ENCODE measurements at places on chromosomes 5 and 9.

GRCh38 chr5:82354543-82354942 is 76.4 kb upstream of the RPS23 start:
- no peak for DNase-seq

DNA sequence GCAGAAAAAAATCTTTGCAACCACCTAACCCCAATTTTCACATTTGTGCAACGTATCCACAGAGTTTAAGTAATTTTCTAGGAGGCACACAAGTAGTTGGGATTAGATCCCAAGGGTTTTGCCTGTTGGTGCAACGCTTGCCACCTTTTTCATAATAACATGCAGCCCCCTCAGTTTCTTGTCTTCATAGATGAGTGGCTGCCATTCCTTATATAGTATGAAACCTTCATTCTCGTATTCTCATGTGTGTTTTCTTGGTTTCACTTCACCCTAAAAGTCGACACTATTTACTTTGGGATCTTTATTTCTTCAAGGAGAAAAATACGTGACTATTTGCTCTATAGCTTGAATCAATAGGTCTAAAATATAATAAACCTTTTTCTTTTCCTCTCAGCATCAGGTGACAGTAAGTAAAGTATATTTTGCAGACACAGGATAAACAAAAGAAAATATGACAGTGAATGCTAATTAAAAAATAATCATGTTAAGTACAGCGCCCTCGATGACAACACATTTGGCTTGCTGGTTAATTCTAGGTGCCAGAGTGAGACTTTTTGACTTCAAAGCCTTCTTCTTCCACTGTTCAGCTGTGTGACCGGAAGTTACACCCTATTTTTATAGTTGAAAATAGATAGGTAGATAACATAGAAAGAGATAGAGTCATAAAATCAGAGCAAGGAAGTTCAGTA is 342.8 kb upstream of the CCNG1 start:
- DNase-seq, result no peak

GRCh38 chr9:76292658-76293057 is 101.6 kb downstream of the RFK start:
- DNase-seq, result no peak

DNA sequence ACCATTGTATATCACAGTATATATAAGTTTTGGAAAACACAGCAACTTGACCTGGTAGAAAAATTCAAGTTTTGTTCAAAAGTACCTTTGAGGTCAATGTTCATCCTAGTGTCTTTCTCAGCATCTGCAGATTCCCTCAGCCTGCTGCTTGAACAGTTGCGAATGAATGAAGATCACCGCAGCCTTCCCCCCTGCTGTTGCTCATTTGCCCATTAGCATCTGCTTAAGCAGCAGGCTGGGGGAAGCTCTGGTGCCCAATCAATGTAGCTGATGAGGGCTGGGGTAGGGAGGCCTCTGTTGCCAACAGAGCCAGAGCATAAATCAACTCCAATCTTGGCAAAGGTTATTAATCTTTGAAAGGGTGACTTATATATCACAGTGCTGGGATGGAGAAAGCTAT is 586.5 kb upstream of the PTPRD start:
- no peak for DNase-seq

DNA sequence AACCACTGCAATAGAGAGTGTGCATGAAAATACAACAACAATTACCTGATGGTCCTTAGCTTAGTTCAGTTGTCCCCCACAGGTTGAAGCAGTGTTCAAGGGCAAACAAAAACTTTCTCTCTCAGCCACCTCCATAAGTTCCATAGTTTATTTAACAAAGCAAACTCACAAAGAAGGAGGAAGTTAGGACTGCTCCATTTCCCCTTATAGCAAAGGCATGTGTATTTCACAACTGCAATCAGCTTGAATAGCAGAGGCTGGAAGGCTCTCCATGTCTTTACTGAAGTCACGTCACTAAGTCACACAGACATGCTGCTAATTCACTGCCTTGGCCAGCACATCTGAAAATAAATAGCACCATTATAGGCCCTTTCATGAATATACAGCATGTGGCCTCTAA is 43.3 kb downstream of the DOCK8 start:
- DNase-seq, result peak; percentile 56

- DNase-seq, result no peak
These were observed at the start of gene PCDHB5 for GRCh38 chr5:141135030-141135717. Gene PCDHB5 (plus strand): TSS chr5:141135206. CDS start chr5:141135435, 229 bp downstream.

DNA sequence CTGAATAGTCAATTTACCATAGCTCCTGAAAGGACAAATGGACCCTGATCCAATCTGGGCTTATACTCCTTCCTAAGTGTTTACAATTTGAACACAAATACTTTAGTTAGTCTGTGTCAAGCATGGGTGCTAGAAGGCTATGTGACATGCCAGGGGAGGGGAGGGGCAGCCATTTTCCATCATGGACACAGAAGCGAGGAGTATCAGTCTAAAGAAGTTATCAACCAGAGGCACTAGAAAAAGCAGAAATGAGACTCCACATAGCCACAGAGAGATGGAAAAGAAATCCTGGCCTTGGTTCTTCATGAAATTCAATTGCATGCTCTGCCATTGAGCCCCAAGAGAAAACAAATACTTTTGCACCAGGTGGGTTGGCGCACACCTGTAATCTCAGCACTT is 61.8 kb downstream of the NR6A1 start:
- DNase-seq, result no peak

DNA sequence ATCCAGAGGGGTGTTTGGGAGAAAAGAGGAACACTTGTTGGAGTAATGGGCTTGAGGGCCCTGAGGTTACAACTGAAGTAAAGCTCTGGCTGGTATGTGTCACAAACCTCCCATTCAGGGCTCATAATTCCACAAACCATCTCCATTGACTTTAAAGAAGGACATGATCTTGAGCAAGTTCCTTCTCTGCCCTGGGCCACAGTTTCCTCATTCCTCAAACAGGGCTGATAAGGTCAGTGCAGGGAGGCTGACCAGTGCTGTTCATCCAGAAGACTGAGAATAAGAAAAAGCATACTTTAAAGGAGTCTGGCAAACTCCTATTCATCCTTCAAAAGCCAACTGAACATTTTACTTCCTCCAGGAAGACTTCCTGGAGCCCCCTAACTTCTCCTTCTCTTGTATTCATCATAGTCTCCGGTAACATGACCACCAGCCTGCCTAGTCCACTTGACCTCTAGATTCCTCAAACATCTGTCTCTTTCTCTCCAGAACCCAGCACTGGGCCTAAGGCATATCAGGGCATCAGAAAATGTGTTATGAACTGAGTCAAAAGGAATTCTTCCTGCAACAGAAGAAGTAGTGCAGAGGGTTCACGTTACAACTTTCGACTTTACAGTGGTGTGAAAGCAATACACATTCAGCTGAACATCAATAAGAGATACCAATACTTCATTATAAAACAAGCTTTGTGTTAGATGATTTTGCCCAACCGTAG is 20.7 kb upstream of the PTPN3 start:
- DNase-seq, result no peak

- no peak for DNase-seq
These were observed 28.0 kb upstream of the IRX2 start for GRCh38 chr5:2779459-2779858.

- DNase-seq, result no peak
These were observed 202.6 kb downstream of the TSSK1B start for GRCh38 chr5:113232221-113232620.

DNA sequence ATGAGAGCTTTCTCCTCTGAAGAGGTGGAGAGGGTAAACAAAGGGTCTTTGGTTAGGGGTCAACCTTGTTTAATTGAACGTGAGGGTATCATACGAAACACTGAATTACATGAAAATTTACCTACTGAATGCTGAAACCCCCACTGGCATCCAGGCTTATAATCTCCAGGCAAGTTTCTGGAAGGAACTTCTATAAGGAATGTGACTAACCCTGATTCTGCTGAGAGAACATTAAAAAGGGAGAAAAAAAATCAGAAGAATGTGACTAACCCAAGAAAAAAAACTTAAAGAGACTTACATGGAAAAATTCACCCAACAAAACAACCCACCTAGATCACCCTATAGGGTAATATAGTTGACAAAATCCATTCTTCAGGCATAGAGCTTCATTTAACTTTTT is 55.5 kb downstream of the APC start:
- no peak for DNase-seq

DNA sequence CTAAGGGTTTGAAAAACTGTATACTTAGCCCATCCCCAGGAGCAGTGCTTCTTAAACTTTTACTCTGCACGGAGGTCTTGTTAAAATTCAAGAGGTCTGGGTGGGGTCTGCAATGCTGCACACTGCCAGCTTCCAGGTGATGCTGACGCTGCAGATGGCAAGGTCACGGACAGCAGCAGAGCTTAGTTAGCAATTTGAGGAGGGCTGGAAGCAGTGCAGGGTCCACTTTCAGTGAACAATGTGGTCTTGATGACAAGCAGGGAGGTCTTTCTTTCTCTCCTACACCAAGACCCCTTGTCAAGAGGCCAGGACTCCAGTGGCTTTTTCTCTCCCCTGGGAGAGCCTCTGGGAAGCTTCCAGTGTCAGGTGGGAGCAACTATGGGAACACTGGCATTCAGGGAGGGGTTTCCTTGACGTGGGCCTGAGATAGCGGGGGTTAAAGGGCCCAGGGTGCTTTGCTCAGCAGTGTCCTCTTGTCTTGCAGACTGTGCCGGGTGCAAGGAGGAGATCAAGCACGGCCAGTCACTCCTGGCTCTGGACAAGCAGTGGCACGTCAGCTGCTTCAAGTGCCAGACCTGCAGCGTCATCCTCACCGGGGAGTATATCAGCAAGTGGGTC is 65.0 kb upstream of the AFAP1L1 start:
- no peak for DNase-seq

GRCh38 chr9:75148561-75148960 is 60.2 kb downstream of the OSTF1 start:
- DNase-seq, result no peak

- no peak for DNase-seq
These were observed 22.5 kb downstream of the MEF2C start for GRCh38 chr5:88860501-88860900.
